ENCODE measurements at places on chromosomes 11 and 22. TPM values are rescaled to one million over a fixed set of nuclear protein-coding genes. Genes with fewer than 3 reads are reported as not detected.

The TMEM86A gene
- 6.9 TPM for total RNA-seq

The NAALADL1 gene
- total RNA-seq, result 2.3 TPM

GRCh38 chr11:59680287-59681154, 11.7 kb upstream of the PATL1 start:
- DNase-seq, result no peak

DNA sequence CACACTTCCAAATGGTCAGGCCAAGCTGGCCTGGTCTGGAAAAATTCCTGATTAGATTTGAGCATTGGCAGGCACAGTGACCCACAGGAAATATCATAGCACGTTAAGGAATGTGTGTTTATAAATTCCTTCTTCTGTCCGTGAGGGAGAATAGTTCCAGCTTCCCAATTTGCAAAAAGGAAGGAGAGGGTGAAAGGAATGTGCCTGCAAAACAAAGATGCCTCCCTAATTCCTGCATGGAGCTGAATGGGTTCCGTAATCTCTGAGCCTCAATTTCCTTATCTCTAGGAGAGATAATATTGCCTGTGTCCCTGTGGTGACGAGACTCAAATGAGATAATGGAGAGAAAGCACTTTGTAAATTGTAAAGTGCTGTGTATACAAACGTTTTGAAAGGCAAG, 105.1 kb downstream of the FEZ1 start:
- no peak for DNase-seq

The B3GAT3 gene
- total RNA-seq, result 21.4 TPM

The E2F8 gene
- total RNA-seq, result 0.62 TPM

The NNMT gene
- not detected for total RNA-seq

- no peak for DNase-seq
These were observed 9.9 kb downstream of the GTF2H1 start for GRCh38 chr11:18332302-18332701.

DNA sequence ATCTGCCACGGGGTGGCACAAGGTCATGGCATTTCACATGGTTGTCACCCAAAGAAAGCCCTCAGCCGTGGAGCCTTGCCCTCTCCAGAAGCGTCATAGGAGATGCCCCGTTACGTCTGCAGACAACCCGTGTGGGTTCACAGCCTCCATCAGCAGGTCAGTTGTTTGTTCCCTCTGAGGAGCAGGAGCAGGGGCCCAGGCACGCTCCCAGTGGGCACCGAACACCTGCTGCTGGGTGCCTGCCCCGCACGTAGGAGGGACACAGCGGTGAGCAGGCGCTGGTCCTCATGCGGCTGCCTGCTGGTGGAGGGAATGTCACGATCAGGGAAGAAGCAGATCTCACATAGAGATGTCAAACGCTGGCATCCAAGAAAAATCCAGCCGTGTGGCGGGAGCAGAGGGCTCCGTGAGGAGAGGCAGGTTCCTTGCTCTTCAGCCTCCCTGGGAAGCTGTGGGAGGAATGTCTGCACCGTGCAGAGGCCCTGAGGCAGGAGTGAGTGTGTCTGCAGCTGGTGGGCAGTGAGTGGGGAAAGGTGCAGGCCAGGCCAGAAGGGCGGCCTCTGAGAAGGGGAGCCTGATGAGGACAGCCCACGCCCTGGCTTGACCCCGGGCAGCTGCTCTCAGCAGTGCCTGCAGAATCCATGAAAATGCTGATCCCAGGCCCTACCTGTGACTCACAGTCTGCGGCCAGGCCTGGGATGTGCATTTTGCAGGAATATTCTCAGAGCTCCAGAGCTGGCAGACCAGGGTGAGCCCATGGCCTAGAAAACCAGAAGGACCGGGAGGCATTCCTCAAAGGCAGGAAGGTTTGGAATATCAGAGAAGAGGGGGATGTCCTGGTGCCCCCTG, 36.4 kb upstream of the TH start:
- DNase-seq, result no peak

DNA sequence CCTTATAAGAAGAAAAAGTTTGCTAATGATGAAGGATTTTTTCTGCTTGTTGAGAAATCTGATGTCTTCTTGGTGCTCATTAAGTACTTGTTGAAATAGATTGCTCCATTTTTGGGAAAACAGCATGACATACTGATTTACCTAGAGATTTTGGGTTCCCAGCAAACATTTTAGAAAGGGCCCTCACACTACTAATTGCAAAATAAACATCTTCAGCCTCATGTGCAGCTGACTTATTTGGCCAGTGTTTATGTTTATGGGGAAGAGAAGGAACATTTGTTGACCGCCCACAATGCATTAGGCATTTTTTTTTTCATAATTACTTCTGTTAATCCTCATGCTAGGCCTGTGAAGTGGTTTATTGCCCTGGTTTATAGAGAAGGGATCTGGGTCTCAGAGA, 40.1 kb downstream of the LDLRAD3 start:
- no peak for DNase-seq

- DNase-seq, result no peak
These were observed 98.7 kb downstream of the WNT7B start for GRCh38 chr22:45878051-45878781.

DNA sequence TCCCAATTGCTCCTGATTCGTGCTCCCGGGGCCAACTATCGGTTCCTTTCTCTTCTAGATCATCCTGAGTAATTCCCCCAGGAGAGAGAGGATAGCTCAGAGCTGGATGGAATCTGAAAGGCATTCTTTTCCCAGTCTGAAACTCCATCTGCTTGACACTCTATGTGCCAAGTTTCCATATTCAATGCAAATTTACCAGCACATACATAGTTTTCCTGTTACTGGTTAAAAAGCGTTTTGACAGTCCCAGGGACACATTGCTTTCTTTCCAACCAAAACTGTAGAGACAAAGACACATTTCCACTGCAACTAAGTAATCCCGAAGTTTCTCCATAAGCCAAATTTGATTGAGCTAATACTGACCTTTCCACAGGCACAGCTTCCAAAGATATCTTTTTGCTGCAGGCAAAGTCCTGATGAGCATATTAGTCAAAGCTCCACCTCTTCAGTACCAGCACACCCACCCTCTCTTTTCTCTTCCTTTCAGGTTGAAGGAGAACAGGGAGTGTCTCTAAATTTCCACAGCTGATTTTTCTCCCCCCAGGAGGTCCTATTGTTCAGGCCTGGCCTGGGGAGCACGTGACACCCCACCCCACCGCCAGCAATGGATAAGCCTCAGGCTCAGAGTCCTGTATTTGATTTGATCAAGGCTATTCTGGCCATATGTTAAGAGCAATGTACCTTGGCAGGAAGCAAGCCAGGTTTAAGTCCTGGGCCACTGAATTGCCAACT, 9.7 kb upstream of the ANKK1 start:
- no peak for DNase-seq

DNA sequence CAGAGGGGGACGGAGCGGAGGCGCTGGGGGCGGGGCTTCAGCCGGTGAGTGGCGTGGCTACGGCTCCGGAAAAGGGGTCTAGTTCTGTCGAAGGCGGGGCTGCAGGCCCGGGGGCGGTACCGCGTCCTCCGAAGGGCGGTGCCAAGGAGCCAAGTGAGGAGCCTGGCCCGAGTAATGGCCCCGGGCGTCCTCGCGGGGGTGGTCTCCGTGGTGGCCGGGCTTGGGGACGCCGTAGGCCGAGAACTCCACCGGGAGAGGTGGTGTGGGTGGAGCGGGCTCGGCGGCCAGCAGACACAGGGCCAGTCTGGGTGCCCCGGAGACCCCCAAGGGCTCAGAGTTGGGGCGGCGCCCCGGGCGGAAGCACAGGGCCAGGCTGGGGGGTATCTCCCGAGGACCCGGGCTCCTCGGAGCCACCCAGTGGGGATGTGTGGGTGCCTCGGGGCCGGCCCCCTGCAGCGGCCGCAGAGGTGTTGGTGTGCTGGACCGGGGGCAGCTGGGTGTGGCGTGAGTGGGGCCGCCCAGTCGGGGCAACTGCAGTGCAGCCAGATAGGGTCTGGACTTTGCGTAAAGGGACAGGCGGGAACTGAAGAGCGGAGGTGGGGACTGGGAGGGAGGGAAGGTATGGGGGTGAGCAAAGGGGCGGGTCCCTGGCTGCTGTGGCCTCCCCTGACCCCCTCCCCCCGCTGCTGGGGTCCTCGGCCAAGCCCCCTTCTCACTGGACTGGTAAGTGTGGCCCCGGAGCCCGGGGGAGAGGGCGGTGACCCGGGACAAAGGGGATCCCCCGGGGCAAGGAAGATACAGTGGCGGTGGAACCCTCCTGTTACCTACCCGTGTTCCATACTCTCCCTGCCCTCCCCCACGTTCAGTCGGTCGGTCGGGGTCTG, 838 bp downstream of the FKBP2 start:
- DNase-seq, result no peak

DNA sequence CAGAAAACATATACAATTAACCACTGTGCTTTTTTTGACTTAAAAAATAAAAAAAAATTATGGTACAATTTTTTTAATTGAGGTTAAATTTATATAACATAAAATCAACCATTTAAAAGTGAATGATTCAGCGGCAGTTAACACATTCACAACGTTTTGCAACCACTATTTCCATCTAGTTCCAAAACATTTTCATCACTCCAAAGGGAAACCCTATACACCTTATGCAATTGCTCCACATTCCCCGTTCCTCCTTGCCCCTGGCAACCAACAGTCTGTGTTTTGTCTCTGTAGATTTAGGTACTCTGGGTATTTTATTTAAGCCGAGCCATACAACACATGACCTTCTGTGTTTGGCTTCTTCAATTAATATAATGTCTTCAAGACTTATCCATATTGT, 15.3 kb downstream of the DDI1 start:
- DNase-seq, result no peak

The OR4A15 gene
- not detected for total RNA-seq

DNA sequence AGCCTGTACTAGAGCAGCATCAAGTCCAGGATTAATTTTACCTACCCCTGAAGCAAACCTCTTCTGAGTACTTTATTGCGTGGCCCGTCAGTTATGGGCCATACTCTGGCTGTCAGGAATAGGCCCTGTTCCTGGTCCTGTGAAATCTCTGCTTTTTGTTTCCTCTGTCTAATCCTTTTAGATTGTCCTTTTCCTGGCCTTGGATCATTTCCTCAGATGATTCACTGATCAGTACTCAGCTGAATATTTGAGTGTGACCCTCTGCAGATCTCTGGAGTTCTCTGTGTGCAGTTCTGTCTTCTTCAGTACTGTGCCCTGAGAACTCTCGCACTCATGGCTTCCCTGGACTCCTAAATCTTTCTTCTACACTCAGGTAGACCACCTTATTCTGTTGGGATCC, 123.5 kb downstream of the UVRAG start:
- no peak for DNase-seq

DNA sequence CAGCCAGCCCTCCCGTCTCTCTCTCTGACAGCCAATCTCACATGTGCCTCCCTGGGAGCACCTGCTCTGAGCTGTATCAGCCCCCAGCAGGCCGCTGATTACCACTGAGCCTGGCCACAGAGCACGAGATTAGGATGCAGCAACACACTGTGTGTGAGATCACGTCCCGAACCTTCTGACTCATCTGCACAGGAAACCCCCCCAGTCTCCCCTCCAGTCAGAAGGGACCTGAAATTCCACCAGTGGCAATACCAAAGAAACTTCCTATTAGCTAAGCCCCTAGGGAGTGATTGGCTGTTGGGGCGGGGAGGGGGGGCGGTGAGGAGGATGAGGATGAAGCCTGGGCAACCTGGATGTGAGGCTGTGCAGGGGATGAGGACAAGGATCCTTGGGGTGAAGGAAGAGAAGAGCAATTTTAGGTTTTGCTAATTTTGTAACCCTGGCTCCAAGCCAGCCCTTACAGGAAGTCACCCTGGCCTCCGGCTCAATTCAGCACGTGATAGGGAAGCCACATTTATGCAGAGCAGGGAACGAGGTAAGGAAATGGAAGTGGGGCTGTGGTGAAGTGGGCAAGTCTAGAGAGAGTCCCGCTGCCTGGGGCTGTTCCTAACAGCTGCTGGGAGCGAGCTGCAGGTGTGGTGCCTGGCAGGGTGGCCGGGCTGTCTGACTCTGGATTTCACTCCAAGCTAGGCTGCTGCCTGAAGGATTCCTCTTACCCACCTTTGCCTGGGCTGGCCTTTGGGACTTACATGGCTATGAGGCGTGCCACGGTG, 1.9 kb downstream of the SLC43A3 start:
- DNase-seq, result no peak

The KRTAP5-7 gene
- total RNA-seq, result not detected

The UBQLNL gene
- total RNA-seq, result not detected

- DNase-seq, result no peak
These were observed 109.2 kb upstream of the MTMR2 start for GRCh38 chr11:96033095-96033494.

- no peak for DNase-seq
These were observed 1337.8 kb downstream of the BRD1 start for GRCh38 chr22:48489551-48490499.

DNA sequence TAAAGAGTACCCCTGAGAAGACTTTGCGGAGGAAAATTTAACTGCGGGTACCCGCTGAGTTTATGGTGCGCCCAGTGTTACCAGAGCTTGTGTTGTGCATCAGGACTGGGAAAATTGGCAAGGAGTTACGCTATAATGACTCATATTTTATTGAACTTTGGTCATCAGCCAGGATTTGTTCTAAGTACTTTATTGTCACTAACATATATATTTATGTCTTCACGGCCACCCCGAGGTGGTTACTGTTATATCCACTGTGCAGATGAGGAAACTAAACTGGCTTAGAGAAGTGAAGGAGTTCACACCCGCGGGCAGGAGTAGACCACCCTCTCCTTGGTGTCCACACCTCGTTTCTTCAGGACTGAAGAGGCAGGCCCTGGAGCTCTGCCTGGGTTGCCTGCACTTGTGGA, 667 bp downstream of the ACCS start:
- no peak for DNase-seq

The EFCAB6 gene
- 8.3 TPM for total RNA-seq

- DNase-seq, result no peak
These were observed 8.5 kb downstream of the SIDT2 start for GRCh38 chr11:117187007-117187406.

The GPHA2 gene
- total RNA-seq, result not detected

DNA sequence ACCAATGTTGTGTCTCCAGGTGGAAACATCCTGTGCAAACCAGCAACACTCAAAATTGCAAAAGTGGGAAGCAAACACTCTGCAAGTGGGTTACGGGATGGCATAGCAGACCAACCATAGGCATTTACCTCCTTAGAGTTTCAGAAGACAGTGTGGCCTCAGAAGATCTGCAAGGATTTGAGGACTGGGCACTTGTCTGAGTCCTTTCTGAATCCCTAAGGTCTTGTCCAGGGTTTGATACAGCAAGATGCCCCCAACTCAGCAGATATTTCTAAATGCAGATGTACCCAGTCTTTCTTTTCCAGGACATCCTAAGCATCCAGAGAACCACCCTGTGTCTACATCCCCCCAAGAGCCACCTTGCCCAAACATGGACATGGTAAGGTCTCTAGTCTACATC, 51.7 kb upstream of the SHANK2 start:
- no peak for DNase-seq

- DNase-seq, result no peak
These were observed 31.5 kb upstream of the RAB38 start for GRCh38 chr11:88206751-88207150.

The PRSS23 gene
- 11.1 TPM for total RNA-seq

DNA sequence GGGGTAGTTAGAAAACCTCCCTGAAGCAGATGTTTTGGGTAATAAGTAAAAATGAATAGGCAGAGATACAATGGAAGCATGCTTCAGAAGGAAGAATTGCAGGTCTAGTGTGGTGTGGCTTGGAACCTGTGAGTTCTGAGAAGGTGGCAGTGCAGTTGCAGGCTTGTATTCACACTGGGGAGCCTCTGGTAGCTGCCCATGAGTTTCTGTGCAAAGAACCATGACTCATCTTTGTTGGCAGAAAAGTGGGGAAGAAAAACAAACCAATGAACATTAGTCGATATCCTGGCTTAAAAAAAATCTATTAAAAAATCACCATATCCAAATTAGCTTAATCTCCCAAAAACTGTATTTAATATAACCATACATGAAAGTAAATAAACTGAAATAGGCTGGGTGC, 232.6 kb downstream of the FAT3 start:
- no peak for DNase-seq
